ENCODE measurements at places on chromosomes 7 and 10.

- no peak for DNase-seq
These were observed 10.2 kb downstream of the EMX2 start for GRCh38 chr10:117552701-117553141.

- DNase-seq, result no peak
These were observed 138.2 kb downstream of the PLCE1 start for GRCh38 chr10:94131885-94132284.

DNA sequence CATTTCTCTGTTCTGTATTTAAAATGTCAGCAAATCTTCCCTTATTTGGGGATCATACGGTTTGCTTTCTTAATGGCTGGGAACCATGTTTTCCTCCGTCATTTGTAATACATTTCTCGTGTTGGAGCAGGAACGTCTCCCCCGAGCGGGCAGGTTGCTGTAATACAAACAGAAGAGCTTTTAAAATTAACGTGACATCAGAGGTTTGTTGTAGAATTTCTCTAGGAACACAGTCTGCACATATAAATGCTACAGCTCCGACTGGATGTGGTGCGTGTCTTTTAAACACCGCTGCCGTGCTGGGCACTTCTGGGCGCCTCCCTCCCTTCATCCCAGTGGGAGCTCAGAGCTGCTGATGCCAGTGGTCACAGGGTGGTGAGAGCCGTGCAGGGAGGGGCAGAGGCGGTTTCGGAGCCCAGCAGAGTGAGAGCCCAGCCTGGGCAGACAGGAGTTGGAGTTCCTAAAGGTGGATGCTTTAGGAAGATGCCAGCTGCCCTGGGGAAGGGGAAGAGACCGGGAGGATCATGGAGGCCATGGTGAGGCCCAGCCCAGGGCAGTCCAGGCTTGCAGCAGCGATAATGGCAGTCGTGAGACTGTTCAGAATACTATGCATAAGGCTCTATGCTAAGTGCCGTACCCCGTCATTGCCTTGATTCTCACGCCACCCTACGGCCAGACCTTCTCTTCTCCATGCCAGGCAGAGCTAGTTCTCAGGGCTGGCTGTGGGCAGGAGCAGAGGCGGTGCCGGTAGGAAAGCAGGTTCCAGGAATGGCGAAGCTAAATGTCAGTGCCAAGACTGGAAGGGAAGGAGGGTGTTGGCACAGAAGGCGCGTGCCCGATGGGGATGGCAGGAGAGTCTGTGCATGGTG lies 96.2 kb downstream of the GLRX3 start:
- no peak for DNase-seq

DNA sequence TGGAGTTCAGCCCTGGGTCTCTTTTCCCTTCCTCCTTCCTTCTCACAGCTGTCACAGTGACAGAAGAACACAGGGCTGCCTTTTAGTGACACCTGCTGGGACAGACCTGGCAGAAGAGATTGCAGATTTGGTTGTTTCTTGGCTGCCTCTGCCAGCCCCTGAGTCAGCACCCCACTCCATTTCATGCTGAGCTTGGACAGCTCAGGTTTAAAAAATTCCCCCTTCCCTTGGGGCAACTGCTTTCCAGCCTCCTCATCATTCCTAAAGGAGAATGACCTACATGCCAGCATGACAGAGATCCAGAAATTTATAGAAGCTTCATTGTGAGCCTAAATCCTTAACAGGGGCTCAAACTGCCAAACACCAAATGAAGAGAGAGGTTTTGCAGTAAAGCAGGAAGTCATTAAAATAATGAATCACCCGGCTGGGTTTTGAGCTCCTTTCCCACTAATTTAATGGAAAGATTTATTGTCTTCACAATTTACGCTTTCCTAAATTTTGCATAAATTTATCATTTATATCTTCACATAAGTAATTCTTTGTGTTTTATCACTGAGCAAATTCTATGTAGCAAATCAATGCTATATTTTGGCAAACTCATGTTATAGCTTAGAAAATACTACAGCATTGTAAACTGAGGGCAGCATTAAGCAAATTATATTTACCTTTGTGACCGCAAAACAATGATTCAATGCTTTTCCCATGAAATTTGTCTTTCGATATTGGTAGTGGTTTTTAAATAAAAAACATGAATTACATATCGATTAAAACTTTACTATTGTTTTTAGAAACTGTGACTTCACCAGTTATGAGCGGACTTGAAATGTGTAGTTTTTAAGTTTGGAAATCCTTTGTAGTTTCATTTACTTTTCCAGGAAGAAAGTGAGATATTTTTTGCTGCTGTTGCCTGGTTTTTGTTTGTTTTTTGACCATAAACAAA lies 399.5 kb upstream of the ANKRD30A start:
- DNase-seq, result no peak

DNA sequence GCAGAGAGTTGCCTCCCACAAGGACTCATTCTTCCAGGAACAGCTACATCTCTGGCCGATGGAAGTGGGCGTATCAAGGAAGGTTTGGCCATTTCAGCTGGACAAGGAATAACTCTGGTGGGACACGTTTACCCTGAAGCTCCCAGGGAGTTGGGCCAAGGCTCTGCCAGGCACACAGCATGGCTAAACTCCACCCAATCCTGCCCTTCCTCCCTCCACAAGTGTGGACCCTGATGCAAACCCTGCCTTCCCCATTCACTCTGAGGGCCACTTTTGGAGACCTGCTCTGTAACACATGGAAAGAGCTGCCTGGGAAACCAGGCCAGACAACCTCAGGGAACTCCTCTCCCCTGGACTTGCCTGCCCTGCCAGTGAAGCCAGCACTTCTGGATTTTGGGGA lies 407.8 kb upstream of the FOXK1 start:
- no peak for DNase-seq
